ENCODE measurements at places on chromosomes 4 and X. TPM values are rescaled to one million over a fixed set of nuclear protein-coding genes. Genes with fewer than 3 reads are reported as not detected.

MAMLD1 gene
- 6.4 TPM for total RNA-seq

FAM47A gene
- not detected for total RNA-seq

HSFX4 gene
- total RNA-seq, result not detected

CLDN34 gene
- total RNA-seq, result not detected

CT47C1 gene
- not detected for total RNA-seq

GAGE1 gene
- not detected for total RNA-seq

NOX1 gene
- total RNA-seq, result not detected

PGAM4 gene
- total RNA-seq, result 0.40 TPM

NRK gene
- not detected for total RNA-seq

Measured in A549 treated with AZD2906 at 1 μM for 4 hours (cell line).